Stomach (tissue), 19 donors: ENCODE measurements at places on chromosomes 5 and 9.
A peak's percentile ranks its signal among the peaks of the same experiment; 100 is the strongest.

DNA sequence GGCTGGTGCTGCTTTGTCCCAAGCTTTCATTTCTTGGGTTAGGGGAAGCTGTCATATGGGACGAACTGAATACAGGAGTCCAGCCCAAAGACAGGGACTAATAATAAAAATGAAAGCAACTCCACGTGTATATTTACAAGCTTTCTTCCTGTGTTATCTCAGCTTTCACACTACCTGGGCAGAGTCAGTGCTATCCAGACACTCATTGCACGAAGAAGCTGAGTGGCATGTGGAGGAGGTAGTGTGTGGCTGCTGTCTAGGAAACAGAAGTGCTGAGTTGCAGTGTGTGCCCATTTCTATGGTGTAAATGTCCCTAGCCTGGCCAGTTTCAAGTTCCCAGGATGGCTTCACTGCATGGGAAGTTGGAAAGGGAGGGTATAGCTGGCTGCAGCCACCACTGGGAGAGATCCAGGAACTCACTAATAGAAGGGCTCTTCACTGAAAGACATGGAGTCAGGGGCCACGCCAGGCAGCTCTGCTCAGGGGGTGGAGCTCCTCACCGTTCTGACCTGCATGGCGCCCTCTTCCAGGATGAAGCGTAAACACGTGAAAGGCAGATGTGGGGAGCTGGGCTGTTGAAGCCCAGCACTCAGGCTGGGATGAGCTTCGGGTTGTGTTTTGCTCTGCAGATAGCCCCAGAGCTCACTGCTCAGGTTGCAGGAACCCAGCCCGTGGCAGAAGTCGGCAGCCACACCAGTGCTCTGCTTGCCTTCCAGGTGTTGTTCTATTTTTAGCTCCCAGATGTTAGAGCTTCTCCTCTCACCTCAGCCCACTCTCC, 116.9 kb downstream of the IRX2 start:
- DNase-seq: no peak

DNA sequence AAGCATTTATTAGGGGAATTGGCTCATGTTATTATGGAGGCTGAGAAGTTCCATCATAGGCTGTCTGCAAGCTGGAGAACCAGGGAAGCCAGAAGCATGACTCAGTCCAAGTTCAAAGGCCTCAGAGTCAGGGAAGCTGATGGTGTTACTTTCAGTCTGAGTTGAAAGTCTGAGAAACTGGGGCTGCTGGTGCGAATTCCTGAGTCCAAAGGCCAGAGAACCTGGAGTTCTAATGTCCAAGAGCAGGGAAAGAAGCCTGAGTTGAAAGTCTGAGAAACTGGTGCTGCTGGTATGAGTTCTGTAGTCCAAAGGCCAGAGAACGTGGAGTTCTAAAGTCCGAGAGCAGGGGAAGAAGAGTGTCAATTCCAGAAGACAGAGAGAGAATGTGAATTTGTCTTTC, 641.1 kb downstream of the ISL1 start:
- DNase-seq: no peak

GRCh38 chr9:127253446-127253845, 11.1 kb upstream of the GARNL3 start:
- no peak for DNase-seq

- DNase-seq: peak; percentile 87
Measured at GRCh38 chr5:170434966-170435605, 45.9 kb upstream of the KCNMB1 start.

DNA sequence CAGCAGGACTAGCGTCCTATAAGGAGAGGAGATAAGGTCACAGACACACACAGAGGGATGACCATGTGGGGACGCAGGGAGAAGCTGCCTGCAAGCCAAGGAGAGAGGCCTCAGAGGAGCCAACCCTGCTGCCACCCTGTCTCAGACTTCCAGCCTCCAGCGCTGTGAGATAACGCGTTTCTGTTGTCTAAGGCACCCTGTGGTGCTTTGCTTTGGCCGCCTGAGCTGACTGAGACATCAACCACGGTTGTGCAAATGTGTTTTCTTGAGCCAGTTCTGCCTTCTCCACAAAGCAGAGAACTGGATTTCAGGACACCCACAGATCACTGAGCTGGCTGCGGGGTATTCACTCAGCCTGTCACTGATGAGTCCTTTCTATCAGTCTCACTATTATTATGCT, 149.1 kb downstream of the NXNL2 start:
- no peak for DNase-seq

DNA sequence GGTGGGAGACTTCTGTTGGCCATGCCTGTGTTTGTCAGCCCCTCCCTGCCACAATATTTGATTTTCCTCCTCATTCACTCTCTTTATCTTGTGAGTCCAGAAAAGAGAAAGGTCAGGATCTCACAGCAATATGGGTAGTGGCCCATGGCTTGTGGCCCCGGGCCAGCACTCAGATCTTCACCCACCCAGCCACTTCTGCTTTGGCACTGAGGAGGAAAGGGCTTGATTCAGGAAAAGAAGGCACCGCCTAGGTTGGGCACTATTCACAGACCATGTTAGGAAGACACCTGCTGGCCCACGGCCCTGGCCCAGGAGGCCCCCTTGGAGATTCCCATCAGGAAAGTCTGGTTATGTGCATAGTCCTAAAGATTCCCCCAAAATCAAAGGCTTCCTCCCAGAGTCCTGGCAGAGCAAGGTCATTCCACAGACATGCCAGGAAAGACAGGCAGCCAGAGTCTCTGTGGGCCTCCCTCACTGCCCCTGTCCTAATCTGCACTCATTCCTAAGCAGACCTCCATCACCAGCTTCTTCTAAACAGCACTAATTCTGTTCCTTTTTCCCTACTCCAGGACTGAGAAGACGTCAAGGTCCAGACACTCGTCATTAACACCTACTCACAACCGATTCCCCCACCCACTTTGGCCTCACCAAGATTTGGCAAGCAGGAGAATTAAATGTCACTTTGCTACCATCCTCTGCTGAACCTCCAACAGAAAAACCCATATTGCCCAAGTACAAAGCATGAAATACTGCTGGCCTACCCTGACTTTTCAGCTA, 179.3 kb downstream of the DEPDC1B start:
- peak; percentile 30 for DNase-seq

DNA sequence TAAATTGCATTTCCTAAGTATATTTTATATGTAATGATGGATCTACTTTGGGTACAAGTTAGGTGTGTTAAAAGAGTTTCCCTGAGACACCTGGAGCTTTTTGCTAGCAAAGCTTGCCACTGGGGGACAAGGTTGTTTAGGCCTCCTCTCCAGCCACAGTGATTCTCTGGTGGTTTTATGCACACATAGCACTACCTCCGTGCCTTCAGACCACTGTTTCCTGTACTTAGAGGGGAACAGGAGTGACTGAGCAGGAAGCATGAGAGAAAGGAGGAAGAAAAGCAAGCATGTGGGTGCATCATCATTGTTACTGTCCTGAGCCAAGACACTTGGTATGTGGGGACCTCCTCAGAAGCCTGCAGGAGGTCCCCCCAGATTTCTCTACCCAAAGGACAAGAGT, 272.1 kb downstream of the RASEF start:
- DNase-seq: no peak

- no peak for DNase-seq
Measured at GRCh38 chr5:179409806-179410205, 64.5 kb upstream of the ADAMTS2 start.

DNA sequence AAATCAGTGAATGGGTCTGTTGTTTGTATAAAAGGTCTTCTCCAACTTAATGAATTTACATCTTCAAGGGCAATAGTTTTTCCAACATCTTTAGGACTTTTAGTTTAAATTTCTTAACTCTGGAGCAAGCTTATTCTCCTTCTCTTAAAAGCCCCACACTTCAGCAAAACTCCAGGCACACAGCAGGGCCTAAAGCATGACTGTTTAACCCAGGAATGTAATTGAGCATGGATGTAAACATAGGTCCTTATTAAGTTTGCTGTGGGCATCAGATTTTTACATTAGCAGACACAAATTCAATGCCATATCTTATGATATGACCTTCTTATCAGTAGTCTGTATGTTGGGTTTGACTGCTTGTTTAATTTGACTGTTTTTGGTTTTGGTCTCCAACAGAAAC, 78.9 kb downstream of the ABCA1 start:
- no peak for DNase-seq

- peak; percentile 66 for DNase-seq
Measured at GRCh38 chr9:17065062-17065461, 69.8 kb upstream of the CNTLN start.

DNA sequence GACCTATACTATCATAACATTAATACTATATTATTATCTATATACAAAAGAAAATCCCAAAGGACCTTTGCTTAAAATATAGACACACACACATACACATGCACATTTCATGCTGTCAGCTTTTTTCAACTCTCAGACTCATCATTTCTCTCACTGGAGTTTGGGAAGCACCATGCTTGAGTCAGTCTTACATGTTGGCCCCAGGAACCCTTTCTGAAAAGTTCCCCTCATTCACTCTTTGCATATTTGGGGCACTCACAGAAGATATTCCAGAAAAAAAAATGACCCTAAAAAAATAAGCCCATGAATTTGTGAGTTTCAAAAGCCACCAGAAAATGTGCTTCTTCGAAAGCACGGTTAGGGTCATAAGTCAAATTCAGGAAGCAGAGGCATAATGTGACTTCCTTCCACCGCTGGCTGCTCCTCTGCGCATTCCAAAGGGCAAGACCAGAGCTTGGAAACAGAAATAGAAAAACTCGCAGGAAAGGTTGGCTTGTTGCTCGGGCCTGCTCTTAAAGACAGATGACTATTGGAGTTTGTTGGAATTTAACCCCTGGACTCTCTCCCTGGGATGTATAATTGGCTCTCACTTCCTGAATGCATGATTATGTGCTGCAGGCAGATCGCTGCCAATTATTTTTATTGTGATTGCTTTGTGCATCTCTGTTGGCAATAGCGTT, 129.7 kb upstream of the IQGAP2 start:
- DNase-seq: no peak

DNA sequence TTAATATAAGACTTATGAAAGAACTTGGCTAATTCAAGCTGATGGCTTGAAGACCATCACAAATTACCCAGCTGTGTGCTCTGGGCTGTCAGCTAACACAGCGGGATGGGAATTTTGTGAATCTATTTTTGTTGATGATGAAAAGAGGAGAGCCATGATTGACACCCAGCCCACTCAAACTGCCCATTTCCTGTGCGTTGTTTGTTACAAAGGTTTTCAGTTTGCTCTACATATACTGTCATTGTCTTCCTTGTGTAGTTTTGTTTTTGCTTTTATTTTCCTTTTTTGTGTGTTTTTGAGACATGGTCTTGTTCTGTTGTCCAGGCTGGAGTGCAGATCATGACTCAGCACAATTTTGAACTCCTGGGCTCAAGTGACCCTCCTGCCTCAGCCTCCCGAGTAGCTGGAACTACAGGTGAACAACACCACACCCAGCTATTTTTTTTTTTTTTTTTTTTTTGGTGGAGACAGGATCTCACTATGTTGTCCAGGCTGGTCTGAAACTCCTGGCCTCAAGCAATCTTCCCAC, 400.3 kb downstream of the ICE1 start:
- no peak for DNase-seq

DNA sequence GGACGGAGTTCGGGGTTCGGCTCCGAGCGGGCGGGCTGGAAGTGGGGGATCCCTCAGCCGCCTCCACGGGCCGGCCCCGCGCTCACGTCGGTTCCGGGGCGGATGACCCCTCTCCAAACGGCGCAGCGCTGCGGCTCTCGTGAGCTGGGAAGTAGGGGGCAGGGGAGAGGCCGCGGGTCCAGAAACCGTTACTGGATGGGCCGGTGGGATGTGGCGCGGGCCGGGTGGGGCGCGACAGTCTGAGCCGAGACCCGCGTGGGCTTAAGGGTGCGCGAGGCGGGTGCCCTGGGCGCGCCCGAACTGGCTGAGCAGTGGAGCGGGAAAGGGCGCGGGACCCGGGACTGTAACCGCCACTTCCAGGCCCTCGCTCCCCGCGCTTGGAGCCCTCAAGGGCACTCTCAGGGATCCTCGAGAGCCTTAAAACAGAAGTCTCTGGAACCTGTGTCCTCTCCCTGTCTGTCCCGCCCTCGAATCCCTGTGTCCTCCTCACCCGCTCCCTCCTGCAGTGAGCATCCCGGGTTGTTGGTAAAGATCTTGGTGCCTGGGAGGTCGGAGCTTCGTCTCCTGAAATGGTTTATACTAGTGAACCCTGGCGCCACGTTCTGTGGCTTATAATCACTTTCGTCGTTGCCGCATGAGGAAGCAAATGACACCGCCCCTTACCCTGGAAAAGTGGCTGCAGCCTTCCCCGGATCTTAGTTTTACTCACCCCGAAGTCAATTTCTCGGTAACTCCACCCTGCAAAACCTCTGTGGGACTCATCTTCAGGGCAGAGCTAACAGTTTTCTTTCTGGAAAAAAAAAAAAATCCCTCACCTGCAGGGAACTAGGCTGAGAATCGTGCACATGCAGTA, 571 bp upstream of the MARCHF11 start:
- DNase-seq: no peak

- DNase-seq: no peak
Measured at GRCh38 chr9:96513622-96514021, 63.7 kb downstream of the HABP4 start.

GRCh38 chr9:68950689-68951088, 63.2 kb downstream of the PRKACG start:
- no peak for DNase-seq

DNA sequence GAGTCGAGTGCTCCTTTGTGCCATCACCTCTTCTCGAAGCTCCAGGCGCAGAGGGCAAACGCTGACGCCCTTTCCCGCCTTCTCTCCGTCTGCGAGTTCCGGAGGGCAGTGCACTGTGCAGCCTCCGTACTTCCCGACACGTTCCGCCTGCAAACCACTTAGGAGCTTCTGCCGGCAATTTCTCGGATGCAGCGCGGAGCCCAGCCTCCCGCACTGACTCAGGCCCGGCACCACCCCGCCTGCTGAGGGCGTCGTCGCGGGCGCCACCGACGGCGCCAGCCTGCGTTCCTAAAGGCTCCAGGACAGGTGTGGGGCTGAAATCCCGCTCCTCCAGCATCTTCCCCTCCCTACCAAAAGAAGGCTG, 9.3 kb upstream of the TRIM36 start:
- peak; percentile 44 for DNase-seq

GRCh38 chr5:101244621-101245020, 341.5 kb upstream of the ST8SIA4 start:
- DNase-seq: no peak

DNA sequence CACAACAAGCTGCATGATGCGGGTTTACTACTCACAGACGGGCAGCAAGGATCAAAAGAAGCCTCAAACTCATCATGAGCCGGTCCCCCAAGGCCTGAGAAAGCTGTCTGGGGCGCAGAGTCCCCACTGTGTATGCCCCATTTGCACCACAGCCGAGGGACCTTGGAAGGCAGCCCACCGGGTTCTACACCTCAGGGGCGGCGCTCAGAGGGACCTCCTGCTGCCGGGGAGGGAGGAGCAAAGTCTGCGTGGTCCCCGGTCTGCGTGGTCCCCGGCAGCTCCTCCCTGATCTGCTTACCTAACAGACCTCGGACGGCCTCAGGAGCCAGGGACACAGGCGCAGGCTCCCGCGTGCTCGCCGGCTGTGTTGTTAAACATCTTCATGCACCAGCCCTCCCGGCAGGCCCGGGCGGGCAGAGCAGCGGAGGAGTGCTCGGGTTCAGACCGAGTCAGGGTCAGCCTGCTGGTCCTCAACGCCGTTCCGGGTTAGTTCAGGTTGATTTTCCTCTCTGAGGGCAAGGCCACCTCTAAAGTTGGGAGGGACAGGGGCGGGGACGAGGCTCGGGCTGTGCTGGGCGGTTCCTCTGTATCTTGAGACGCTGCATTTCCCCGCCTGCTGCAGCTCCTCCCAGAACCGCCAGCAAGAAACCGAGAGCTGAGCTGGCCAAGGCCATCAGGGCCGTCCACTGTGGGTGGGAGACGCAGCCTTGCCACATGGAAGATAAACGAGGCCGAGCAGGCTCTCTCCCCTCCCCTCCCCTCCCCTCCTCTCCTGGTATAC, 74.6 kb downstream of the MRPL36 start:
- DNase-seq: peak; percentile 55

GRCh38 chr5:143664623-143665022, 147.3 kb upstream of the HMHB1 start:
- DNase-seq: no peak

GRCh38 chr5:3341446-3342240, 254.0 kb upstream of the IRX1 start:
- no peak for DNase-seq
